ENCODE measurements at places on chromosomes 4 and X. TPM values are rescaled to one million over a fixed set of nuclear protein-coding genes. Genes with fewer than 3 reads are reported as not detected.
A peak's percentile ranks its signal among the peaks of the same experiment; 100 is the strongest.

CRMP1 gene
- 0.16 TPM for total RNA-seq

- DNase-seq, result no peak
Measured at GRCh38 chr4:113882668-113883067, 96.8 kb downstream of the ARSJ start.

- peak; percentile 47 for DNase-seq
Measured at GRCh38 chrX:48648336-48648751, 35.3 kb upstream of the WAS start.

DNA sequence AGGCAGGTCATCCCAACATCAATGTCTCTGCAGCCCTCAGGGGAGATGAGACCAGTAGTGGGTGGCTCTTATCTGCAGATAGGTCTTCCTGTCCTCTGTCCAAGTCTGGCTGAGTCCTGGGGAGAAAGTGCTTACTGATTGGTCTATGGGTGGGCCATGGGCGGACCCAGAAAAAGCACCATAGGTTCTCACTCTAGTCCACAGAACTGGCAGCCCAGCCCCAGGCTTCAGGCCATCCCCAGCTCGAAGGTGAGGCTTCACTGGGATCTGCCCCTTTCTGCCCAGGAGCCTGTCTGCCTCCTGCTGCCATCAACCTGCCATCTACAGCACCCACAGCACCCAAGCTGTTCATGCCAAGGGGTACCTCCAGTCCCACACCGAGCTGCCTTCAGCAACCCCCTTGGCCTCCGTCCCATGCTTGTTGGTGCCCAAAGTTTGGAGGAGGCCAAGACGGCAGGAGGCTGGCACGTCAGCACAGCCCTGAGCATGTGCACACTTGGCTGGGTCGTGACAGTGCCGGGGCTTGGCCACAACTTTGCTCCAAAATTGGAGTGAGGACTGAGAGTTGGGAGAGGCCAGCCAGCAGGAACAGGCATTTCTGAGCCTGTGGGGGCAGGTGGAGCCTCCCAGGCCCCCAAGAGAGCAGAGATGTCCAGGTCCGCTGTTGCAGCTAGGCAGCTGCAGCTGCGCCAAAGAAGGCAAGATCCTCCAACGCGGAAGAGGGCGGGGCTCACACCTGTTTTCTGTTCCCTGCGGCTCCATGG is 99.6 kb downstream of the IQCM start:
- no peak for DNase-seq

DNA sequence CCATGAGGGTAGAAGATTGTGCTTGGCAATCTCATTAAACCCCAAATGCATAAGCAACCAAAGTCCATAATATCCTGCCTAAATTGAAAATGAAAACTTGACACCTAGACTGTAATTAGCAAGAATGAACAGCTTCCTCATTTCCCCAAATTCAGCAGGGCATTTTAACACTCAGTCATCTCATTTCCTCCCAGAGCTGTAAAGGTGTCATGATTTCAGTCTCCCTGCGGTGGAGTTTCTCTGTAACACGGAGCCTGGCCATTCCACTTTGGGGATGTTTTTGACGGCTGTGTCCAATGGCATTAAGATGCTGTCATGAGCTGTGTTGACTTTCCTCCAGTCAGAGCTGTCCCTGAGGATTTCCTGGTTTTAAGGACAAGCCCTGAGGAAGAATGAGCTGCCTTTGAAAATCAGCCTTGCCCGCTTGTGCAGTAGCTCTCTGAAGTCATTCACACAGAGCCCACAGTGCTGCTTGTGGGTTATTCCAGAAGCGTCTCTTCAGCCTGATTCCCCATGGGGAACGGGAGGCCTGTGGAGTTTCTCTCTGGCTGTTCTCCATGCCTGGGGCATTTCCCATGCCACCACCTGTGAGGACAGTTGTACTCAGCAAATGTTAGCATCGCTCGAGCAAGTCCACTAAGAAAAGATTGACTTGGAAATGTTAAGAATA is 187.0 kb downstream of the MID1 start:
- DNase-seq, result no peak

UGT8 gene
- 0.29 TPM for total RNA-seq

DNA sequence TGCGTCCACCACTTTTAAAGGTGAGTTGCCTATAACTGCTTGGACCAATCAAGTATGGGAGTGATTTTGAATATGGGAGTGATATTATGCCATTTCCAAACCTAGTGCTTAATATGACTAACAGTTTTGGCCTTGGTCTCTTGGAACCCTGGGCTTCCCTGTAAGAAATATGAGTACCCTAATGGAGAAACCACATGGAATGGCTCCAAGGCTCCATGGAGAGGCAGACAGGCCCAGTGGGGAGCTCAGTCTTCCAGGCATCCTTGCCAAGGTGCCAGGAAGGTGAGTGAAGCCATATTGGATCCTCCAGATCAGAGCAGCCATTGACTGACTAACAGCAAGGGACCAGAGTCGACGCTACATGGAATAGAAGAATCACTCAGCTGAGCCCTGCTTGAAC is 53.2 kb downstream of the MAML3 start:
- no peak for DNase-seq

FGA gene
- total RNA-seq, result not detected

DNA sequence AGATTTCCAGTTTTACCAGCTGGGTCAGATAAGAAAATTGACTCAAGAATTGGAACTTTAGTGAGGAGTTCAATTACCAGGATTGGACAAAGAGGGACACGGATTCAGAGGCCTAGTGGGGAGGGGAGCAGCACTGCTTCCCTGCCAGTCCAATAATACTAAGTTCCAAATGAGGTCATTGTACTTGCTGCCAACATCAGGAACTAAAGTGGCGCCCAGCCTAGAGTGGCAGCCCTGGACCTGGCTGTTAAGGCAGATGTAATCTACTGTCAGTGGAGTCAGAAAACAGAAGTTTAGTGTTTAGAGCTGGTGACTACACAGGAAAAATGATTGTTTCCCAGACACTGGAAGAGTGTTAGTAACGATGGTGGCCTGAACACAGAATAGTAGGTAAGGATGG is 42.7 kb upstream of the RAPGEF2 start:
- DNase-seq, result no peak

DNA sequence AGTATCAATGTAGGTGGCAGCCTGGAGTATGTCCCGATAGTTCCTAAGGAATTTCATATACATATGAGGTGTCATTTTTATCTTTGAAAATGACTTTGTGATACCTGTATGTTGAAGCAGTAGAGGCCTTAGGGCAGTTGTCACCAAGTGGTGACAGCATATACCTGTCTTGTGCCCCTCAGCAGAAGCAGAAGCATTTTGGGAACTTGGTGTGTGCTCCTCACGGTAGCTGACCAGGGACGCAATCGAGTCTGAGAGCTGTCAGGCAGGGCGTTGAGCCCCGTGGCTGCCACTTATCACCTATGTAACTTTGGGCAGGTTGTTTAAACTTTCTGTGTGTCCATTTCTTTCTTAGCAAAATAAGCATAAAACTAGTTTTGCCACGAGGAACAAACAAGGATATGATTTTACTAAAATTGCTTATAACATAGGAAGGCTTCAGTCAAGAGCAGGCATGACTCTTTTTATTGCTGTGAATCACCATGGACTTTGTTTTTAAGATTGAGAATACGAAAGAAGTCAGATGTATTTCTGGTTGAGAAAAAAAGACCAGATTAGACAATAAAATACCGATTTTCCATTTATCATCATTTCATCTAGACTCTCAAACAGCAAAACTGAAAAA is 161.5 kb downstream of the CPE start:
- DNase-seq, result no peak

DNA sequence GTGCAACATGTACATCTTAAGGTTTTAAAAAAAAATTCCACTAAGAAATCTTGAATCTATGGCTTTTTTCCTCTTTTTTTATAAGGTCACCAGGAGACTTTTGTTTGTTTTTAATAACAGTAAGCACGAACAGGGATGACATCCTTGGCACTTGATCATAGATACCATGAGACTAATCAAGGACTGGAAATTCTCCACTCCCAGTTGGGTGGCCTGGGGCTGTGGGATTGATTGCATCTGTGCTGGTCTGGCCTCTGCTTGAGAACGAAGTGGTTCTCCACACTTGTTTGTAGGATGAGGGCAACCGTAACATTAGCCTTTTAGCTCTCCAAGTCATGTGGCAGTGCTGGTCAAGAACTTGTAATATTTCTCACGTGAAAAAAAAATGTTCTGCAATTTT is 35.4 kb downstream of the SNX25 start:
- no peak for DNase-seq

GRCh38 chr4:575281-576141 is 584 bp downstream of the TMEM271 start:
- DNase-seq, result no peak

SHISA3 gene
- total RNA-seq, result 0.61 TPM

GRCh38 chrX:85851418-85851817 is 195.9 kb downstream of the CHM start:
- no peak for DNase-seq

GRCh38 chr4:141711211-141711610 is 74.8 kb downstream of the IL15 start:
- DNase-seq, result no peak

DNA sequence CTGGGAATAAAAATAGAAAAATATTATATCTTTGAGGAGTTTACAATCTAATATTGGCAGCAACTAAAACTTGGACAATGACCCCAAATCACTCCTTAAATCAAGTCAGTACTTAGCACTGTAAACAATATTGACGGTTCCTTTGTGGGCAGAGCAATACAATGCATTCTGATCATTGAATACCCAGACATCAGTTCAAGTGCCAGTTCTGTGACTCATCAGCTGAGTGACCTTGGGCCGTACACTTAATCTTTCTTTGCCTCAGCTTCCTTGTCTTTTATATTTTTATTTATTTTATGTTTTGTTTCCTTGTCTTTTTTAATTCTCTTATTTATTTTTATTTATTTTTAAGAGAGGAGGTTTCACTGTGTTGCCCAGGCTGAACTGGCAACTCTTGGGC is 112.2 kb upstream of the ANXA3 start:
- DNase-seq, result no peak

DNA sequence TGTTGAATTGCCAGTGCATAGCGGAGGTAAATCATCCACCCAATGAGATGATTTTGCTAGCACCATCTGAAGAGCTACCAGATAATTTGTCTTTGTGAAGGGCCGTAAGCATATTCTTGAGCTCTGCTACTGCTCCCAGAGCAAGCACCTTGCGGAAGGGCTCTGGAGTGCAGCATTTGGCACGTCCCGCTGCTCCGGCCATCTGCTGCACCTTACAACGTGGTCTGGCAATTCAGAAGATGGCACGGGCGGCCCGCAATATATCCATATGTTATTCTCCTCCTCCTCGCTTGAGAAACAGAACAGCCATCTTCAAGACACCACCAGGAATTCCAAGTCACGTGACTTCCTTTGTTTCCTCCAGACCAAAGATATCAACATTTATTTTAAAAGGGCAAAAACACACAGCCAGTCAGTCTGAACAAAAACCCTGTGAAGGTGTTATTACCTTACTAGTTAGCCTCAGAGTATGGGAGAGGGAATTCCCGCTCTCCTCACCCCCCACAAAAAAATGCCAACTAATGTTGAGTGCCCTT is 1095.7 kb upstream of the TENM3 start:
- DNase-seq, result no peak

DRP2 gene
- total RNA-seq, result 0.94 TPM

DNA sequence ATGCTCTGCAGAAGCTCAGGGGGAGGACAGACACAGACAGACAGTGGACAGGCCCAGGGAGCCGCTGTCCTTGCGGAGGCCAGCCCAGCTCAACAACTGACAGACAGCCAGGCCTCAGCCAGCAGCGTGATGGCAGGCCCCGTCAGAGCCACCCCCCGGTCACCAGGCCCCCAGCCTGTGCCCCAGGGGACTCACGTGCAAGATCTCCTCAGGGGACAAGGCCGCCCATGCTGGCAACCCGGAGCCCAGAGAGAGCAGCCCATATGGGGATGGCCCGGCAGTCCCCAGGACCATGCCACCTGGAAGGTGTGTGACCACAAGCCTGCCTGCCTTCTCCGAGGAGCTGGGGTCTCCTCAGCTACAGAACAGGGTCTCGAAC is 28.0 kb upstream of the MXD4 start:
- no peak for DNase-seq

GRCh38 chr4:38016698-38017097 is 56.5 kb downstream of the PTTG2 start:
- DNase-seq, result no peak

FAT1 gene
- not detected for total RNA-seq

All from activated CD8-positive, alpha-beta memory T cell treated with anti-CD3 and anti-CD28 coated beads, Interleukin-2, amount 10 ng/mL, durations not matched to agents 7 days and 5 days (primary cell).